ENCODE measurements at places on chromosomes 4 and X.

DNA sequence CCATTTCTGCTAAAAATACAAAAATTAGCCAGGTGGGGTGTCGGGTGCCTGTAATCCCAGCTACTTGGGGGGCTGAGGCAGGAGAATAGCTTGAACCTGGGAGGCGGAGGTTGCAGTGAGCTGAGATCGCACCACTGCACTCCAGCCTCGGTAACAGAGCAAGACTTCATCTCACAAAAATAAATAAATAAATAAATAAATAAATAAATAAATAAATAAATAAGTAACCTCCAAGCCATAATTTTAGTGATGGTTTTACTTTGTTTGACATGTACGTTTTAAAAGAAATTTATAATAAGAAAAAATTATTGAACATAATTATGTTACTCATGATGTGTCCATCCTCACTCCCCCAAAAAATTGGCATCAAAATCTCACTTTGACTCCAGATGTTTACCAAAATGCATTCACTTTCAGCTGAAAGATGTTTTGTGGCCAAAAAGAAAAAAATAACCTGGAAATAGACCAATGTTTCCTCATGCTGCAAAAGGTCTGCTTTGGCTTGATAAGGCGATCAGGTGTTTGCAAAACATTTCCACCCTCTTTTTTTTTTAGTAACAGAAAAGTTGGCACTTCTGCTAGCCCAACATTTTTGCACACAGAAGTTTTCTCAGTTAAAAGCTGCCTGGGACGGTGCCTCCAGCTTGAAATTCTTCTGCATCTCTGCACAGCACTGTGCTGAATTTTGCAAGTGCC, 42.2 kb upstream of the DHRSX start:
- DNase-seq: no peak

GRCh38 chr4:1408418-1408817, 2.2 kb upstream of the NKX1-1 start:
- DNase-seq: no peak

- DNase-seq: no peak
Measured at GRCh38 chr4:146762016-146762415, 123.3 kb downstream of the POU4F2 start.

- DNase-seq: no peak
Measured at GRCh38 chr4:187795737-187796136, 199.8 kb upstream of the ZFP42 start.

GRCh38 chrX:23246001-23246400, 88.6 kb upstream of the PTCHD1 start:
- no peak for DNase-seq

- no peak for DNase-seq
Measured at GRCh38 chrX:110120025-110120424, 117.1 kb downstream of the TMEM164 start.

DNA sequence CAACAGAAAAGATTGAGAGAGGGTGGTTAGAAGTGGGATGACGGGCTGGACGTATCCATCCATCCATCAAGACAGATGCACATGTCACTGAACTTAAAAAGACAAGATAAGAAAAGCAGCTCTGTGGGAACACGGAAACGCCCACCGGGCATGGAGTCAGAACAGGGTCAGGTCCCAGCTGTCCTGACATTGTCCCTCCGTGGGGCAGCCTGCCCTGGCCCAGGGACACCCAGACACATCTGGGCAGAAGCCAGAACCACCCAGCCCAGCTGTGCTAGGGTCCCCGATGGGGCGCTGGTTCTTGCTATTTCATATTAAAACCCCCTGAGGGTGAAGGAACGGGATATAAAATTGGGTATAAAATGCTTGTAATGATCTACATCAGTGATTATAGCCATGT, 88.5 kb downstream of the PPP2R2C start:
- DNase-seq: no peak

DNA sequence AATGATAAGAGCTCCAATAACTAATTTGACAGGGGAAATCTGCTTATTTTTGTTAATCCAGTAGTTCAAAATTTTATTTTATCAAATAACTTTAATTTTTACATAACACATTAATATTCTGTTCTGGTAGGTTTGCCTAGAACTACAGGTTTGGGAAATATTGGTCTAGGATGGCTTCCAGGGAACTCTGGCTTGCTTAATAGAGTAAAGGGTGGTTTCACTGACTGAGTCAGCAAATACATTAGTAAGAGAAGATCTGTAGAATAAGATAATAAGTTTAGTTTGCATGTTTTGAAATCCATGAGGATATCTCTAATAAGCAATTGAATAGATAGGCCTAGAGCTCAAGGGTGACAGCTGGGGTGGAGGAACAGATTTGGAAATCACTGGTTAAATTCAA, 500.7 kb downstream of the ZNF674 start:
- DNase-seq: no peak

DNA sequence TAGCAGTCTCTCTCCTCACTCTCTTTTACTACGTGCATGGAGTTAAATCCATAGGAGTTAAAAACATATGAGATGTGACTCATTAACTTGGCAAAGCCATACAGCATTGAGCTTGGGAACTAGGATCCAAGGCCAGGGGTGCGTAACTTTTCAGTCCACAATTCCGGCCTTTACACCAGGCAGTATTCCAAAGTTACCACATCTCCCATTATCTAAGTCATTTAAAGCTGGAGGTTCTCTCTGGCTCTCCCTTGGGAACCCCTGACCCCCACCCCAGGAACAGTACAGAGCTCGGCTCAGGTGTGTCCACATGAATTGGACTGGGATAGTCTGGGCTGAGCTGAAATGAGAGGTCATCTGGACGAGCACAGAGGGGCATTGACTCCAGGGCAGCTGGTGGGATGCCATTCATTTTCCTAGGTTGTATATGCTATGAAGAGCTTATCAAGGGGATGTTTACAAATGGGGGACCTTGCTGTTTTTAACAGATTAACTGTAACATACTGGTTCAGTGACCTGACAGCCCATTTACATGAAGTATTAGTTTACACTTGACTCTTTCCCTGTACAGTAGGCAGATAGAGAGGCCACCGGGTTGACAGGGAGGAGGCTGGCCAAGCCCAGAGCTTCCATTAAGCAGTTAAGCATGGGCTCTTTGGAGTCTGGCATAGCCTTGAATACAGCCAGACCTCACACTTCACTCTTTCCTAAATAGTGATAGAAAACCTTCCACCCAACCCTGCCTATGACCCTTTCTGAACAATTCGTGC, 128.8 kb downstream of the RAB28 start:
- no peak for DNase-seq

DNA sequence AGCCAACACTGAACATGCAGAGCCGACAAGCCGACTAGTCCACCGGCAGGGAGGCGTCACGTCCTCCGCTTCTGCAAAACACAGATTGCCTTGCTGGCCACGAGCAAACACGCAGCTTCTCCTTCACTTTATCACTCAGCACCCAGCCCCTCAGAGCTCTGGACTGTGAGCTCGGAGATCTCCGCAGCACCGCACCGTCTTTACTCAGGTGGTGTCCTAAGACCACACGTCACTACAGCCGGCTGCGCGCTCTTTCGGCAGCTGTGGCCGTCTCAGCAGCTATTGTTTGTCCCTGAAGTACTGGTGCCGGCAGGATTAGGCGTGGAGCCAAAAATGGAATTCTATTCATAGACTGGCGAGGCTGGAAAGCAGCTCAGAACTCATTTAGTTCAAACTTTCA, 72.0 kb downstream of the FAT1 start:
- DNase-seq: no peak

- no peak for DNase-seq
Measured at GRCh38 chr4:7322166-7322991, 112.4 kb downstream of the PSAPL1 start.
